ENCODE measurements at places on chromosomes 5 and 9. TPM values are rescaled to one million over a fixed set of nuclear protein-coding genes. Genes with fewer than 3 reads are reported as not detected.

DNA sequence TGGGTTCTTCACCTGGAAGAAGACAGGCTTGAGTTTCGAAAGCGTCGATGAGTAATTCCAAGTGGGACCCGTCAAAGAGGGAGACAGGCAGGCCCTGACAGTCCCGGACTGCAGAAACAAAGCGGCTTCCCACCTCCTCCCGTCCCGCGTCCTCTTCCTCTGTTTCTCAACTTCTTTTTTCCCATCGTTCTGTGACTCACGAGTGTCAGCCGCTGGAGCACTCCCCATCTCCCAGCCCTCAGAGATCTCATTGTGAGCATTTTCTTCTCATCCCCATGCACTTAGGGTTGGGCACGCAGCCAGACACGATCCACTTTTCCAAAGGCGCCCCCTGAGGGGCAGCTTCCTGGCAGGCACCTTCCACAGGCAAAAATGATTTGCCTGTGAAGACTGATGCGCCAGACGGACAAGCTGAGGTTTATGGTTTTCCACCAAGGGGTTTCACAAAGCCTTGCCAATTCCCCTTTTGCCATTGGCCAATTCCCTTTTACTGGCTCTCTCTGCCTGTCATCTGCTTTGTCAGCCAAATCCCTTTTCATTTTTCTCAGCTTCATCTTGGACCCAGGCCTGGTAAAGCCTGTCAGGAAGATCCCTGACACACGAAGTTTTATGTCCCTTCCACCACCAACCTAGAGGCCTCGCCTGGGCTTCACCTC lies 86.5 kb upstream of the ANKRD55 start:
- no peak for DNase-seq

GRCh38 chr5:4295663-4296339 lies 700.2 kb downstream of the IRX1 start:
- DNase-seq: no peak

DNA sequence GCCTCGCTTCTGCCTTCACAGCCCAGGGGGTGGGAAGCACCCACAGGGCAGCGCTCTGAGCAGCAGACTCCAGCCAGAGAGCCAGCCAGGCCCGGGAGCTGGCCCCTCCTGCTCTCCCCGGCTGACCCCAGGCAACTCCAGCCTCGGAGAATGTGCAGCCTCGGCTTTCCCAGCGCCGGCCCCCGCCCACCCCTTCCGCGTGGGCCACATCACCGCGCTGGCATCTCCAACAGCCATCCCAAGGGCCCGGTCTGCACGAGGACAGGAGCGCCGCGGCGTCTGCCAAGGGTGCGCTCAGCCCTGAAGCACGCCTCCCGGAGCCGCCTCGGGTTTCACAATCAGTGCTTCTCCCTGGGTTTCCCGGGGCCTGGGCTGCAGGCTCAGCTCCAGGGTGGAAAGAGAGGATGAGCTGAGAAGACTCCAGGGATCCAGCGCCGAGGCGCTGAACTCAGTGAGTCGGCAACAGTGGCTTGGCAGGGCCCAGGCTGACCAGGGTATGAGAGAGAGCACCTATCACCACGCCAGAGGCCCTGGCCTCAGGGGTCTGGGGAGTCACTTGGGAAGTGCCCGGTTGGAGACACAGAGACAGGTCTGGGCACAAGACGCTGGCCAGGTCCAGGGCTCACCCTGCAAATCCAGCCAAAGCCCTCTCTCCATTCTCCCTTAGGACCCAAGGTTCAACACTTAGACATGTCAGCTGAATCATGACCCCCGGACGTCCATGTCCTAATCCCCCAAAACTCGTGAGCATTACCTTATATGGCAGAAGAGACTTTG lies 79.6 kb downstream of the ADAMTS2 start:
- DNase-seq: peak; percentile 62

- no peak for DNase-seq
Measured at GRCh38 chr9:128246471-128246870, 29.3 kb downstream of the GOLGA2 start.

DNA sequence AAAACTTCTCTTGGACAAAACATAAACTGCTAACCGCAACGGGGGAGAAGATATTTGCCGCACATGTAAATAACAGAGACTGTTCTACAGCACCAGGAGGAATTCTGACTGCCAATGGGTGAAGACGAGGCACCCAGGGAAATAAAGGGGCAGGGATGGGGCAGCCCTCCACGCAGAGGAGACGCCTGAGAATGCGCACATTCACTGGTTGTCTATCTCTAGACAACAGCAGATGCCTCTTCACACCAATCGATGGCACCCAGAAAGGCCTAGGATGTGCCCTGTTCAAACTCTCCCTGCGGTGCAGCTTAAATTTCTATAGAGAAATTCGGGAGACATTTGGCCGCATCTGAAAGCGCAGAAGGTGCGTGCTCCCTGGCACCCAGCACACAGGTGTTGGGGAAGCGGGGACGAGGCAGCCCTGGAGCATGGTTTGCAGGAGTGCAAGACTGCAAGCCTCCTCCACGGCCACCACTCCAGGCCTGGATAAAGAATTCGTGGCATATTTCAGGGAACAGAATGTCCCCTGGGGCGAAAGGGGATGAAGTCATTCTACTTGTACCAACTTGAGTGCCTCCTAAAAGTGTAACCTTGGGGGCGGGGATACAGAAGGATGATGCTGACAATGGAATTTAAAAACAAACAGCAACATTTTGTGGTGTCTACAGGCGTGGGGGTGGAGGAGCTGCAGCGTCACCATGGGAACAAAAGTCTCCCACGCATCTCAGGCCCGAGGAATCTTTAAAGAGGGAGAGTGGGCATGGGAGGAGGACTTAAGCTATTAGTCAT lies 6.3 kb upstream of the IRX2 start:
- no peak for DNase-seq

GRCh38 chr9:123530244-123530643 lies 174.2 kb downstream of the CRB2 start:
- DNase-seq: no peak

GRCh38 chr9:125509476-125509875 lies 197.5 kb downstream of the MAPKAP1 start:
- DNase-seq: no peak

Gene TNFAIP8
- total RNA-seq: 106 TPM

Gene GABRA6
- not detected for total RNA-seq

Gene HMMR
- total RNA-seq: 2.6 TPM

Gene CDK7
- total RNA-seq: 14.1 TPM

All from omental fat pad (tissue), 4 donors.